ENCODE measurements at places on chromosomes 11 and 22.
A peak's percentile ranks its signal among the peaks of the same experiment; 100 is the strongest.

GRCh38 chr22:27437570-27437969, 364.0 kb downstream of the MN1 start:
- DNase-seq, result no peak

DNA sequence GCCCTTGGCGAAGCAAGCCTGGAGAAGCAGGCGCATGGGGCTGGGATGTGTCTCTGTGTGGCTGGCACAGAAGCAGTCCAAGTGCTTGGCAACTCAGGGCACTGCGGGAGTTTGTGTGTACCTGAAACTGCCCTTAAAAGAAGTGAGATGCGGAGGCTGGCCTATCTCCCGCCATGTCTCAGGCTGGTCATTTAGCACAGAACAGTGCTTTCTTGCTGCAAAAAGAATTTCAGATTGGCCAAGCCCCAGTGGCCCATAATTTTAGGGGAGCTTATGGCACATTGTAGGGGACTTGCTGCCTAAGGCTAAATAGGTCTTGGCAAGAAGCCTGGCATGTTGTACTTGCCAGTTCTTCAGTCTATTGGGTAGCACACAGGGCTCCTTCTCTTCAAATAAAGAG, 16.4 kb downstream of the EHF start:
- no peak for DNase-seq

DNA sequence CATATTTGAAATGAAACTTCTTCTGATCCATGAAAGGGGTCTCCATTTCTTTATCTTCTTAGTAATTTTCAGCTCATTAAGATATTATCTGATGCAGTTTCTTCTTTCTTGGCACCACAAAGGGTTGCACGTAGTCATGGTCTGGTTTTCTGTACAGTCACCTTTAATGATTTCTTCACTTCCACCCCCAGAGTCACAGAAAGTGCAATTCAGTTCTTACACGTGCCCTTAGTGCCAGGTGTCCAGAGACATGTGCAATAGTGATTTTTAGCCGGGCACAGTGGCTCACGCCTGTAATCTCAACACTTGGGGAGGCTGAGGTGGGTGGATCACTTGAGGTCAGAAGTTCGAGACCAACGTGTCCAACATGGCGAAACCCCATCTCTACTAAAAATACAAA, 202.8 kb upstream of the MTNR1B start:
- no peak for DNase-seq

DNA sequence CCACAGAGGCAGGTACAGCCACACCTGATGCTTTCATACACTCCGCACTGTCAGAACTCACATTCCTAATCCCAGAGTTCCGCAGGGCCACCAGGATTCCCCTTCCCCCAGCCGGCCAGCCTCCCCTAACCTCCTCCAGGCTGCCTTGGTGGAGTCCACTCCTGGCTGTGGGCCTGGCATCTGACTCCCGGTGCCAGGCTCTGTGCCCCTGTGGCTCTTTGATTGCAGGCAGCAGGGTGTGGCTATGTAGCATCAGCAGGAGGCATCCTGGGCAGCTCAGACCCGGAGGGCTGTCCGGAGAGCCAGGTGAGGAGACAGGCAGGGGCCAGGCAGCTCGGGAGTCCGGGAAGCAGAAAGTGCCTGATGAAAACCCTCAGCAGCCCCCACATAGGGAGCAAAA, 1432.9 kb downstream of the BRD1 start:
- DNase-seq, result no peak

- no peak for DNase-seq
Observed at GRCh38 chr11:11984563-11984962, 23.9 kb downstream of the DKK3 start.

GRCh38 chr11:124745835-124746620, 6.0 kb downstream of the VSIG2 start:
- no peak for DNase-seq

- no peak for DNase-seq
Observed at GRCh38 chr22:49149721-49150608, 677.7 kb downstream of the BRD1 start.

DNA sequence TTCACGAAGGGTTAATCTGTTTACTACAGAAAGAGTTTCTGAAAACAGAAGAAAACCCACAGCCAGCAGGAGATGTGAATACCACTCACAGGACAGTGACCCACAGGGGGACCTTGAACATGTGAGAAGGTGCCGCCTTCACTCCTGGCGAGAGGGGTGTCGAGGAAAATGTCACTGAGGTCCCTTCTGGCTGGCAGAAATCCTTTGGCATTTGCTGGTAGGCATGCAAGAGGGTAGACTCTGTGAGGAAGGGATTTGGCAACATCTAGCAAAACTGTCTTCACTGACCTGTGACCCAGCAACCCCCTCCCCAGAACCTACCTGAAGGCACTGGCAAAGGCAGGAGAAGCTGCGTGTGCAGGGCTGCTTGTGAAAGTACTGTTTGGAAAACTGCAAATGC, 8.6 kb downstream of the KCNQ1 start:
- no peak for DNase-seq

GRCh38 chr22:26847816-26848215, 190.4 kb downstream of the MIAT start:
- no peak for DNase-seq

- DNase-seq, result no peak
Observed at GRCh38 chr22:19574247-19574646, 50.0 kb upstream of the CLDN5 start.

GRCh38 chr11:62443390-62444235, 24.8 kb downstream of the SCGB1A1 start:
- no peak for DNase-seq

- DNase-seq, result no peak
Observed at GRCh38 chr22:44884968-44885805, 124.6 kb downstream of the PHF21B start.

GRCh38 chr11:126282736-126283591, at the start of gene TIRAP:
TSS of gene TIRAP (plus strand) at chr11:126283093. CDS start at chr11:126290895, 7,802 bp downstream.
- peak; percentile 31 for DNase-seq

- peak; percentile 41 for DNase-seq
Observed at GRCh38 chr11:66883016-66883965, 26.4 kb downstream of the LRFN4 start.

DNA sequence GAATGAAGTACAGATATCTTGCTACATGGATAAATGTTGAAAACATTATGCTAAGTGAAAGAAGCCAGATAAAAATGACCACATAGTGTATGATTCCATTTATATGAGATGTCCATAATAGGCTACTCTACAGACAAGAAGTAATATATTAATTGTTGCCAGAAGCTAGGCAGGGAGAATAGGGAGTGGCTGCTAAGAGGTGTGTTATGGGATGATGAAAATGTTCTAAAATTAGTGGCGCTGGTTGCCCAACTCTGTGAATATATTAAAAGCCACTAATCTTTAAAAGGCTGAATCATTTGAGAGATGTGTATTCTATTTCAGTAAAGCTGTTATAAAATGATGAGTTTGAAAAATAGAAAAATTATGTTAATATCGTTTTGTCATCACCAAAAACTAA, 144.4 kb downstream of the NCAM1 start:
- DNase-seq, result no peak

- DNase-seq, result no peak
Observed at GRCh38 chr11:79013509-79013908, 427.3 kb downstream of the TENM4 start.

- DNase-seq, result no peak
Observed at GRCh38 chr11:33323421-33323820, 66.2 kb downstream of the HIPK3 start.

GRCh38 chr11:75470476-75471080, 37.6 kb upstream of the KLHL35 start:
- DNase-seq, result no peak

DNA sequence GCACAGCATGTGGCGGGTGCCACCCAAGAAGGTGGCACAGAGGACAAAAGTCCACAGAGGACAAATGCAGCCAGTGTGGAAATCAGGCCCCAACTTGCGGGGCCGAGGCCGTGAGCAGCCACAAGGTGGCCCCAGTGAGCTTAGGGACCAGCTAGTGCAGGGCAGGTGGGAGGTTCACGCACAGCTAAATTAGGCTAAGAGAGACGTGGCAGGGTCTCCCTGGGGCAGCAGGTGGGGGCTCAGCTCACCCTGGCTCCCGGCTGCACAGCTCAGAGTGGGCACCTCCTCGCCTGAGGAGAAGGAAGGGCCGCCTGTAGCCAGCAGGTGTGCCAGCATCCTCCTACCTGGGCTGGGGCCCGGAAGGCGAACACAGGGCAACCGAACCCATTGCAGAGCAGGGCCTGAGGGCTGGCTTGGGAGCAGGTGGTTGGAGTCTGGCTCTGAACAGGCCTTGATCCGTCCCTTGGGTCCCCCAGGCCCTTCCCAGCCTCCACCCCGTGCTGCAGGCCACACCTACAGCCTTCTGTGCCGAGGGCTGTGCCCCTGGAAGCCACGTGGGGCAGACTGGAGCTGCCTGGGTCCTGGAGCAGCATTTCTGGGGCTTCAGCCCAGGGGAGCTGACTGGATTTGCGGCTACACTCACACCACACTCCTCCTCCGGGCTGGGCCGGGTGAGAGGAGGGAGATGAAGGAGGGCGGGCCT, 26.1 kb upstream of the CELSR1 start:
- peak; percentile 69 for DNase-seq

DNA sequence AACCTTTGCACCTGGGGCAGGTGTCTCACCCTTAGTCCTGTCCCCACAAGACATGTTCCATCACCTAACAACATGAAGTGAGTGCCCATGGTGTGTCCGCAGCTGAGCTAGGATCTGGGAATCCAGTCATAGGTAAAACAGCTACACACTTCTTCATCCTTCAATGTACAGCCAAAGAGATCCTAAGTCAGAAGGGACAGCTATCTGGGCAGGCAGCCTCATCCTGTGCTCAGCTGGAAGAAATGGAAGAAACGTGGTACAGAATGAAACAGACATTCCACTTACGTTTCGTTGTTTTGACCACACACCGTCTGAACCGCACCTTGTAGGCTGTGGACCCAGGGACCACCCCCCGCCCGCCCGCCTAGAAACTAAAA, 30.8 kb downstream of the PDGFB start:
- DNase-seq, result no peak

DNA sequence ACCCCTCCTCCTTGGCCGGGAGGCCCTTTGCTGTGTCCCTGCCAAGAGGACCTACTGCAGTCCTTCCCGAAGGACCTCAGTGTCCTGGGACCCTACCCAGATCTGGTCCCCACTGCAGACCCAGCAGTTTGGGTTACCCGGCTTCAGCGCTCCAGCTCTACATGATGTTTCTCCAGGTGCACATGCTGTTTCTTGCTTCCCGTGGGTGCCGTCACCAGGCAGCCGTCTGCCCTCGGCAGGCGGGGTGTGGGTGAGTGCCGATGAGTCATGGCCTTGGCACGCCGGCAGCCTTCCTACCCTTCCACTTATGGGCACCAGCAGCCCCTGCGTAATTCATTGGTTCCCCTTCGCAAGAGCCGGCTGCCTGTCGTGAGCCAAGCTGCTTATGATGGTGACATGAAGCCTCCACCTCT, 101.8 kb downstream of the BCR start:
- no peak for DNase-seq

- no peak for DNase-seq
Observed at GRCh38 chr11:123357353-123357989, 72.6 kb upstream of the GRAMD1B start.

DNA sequence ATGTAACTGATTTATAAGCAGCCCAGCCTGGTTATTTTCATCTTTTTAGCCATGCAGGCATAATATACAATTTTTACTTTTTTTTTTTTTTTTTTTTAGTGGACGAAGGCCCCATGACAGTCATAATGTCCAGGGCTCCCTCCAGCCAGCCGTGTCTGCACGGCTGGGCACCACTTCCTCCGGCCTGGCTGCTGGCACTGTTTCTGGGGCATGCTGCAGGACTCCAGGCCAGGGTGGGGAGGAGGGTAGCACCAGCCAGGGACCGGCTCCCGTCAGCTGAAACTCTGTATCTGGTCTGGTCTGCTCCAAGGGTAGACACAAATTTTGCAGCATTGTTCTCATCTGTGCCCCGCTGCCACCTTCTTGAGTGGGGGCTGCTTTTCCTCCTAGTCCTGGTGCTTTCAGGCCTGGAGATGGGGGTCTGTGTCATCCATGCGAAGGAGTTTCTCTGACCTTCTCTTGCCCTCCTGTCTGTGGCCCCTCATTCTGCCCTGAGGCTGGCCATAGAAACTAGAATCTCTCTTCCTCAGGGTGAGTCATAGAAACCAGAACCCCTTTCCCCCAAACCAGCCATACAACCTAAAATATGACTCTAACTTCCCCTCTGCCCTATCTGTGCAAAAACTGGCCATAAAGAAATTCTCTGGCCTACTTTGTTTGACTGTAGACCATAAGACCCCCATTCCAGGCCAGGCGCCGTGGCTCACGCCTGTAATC, 9.2 kb upstream of the RRP7A start:
- no peak for DNase-seq

DNA sequence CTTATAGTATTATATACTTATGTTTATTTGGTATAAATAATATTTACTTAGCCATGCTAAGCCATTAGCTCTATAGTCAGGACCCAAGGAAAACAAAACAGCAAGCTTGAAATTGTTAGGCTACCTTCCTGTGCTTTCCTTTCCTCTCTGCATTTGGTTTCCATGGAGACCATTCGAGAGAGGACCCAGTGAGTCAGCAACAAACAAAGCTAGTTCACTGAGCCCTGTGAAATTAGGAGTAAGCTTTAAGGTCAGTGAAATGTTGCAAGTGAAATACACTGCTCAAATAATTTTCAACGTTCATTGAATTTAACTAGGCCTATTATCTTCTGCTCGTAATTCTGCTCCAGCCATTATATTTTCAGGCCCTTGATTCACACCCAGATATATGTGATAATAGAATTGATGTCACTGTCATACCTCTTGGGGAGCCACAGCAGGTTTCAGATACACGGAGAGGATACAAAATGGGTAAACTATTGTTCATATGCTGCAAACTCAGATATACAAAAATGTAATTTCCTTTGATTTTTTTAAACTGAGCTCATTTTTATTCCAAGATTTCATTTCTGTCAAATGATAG, 9.1 kb upstream of the OR10D3 start:
- no peak for DNase-seq

DNA sequence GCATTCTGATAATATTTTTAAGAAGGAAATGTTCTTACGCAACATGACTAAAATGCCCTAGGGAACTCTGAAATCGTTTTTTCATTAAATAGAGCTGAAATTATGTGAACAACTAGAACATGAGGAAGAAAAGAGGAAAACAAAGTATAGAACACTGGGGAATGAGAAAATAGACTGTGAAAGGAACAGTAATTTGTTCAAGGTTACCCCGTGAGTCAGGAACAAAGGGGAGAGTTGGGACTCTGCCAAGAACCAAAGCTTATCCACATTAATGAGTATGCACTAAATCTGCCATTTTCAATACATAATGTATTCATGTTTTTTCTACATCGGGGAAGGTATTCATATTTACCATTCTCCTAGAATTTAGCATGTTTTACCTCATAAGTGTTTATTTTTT, 961.8 kb upstream of the CCDC90B start:
- DNase-seq, result no peak

GRCh38 chr11:27291302-27291889, 71.6 kb downstream of the CCDC34 start:
- DNase-seq, result no peak

- DNase-seq, result no peak
Observed at GRCh38 chr11:1484695-1485503, 1.7 kb downstream of the MOB2 start.

DNA sequence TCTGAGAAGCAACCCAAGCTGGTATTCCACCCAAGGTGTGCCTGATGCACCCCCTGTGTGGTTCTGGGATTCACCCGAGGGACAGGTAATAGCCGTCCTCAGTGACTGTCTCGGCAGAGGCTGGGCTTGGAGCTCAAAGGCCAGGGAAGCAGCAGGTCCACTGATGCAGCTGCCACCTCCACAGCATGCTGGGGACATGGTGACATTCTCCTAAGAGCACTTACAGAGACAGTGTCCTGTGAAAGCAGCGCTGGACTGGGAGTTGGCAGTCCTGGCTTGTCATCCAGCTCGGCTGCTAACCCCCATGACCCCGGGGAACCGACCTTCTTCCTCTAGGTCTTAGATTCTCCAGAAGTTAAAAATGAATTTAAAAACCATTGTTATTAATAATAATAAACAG, 72.8 kb downstream of the RPUSD4 start:
- DNase-seq, result no peak
